ENCODE measurements at places on chromosomes 12 and 14. TPM values are rescaled to one million over a fixed set of nuclear protein-coding genes. Genes with fewer than 3 reads are reported as not detected.

The RNF212B gene
- polyA plus RNA-seq, result not detected

The AQP6 gene
- not detected for polyA plus RNA-seq

DNA sequence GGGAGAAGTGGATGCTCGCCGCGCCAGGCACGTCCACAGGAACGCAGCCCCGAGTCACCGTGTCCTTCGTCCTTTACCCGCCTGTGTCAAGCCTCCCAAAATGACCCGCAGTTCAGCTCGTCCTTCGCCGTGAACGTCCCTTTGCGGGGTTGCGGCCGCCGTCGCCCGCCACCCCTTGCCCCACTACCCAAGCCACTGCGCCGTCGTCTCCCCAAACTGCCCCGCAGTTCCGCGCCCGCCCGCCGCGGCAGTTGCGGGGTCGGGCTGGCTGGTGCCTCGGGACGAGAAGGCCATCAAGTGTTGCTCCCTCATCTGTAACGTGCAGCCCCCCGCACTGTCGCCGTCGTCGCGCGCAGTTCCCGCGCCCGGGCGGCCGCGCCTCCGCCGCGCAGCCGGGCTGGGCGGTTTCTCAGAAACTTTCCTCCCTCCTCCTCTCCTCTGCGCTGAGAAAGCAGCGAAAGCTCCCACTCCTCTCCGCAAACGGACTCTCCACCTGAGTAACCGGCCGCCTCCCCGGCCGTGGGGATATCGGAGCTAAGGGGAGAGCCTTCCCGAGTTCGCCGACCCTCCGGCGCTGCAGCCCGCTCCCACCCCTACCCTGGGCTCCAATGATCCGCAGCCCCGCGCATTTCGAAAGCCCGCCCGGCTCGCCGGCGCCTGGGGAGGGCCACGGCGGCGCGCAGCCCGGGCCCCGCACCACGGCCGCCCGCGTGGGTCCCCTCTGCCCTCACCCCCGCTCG is 6.7 kb downstream of the CDKN1B start:
- DNase-seq, result peak; percentile 65

- peak; percentile 79 for DNase-seq
Observed at GRCh38 chr14:50040401-50040775, 76.0 kb downstream of the VCPKMT start.

DNA sequence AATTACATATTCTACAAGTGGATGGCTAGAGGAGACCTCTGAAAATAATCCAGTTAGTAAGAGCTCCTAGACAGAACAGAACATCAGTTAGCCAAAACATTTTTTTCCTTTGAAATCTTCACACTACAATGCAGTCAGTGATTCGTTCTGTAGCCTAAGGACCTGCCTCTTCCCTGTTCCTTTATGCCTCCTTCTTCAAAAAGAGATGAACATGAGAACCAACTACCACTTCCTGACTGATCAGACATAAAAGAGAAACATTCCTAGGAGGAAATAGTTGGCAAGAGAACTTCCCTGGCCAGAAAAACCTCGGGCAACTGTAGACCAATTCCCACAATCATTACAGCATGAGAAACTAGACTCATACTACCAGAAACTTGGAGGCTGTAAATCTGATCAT is 29.4 kb downstream of the ITPR2 start:
- DNase-seq, result peak; percentile 67

- no peak for DNase-seq
Observed at GRCh38 chr14:56585461-56586084, 6.0 kb downstream of the TMEM260 start.

DNA sequence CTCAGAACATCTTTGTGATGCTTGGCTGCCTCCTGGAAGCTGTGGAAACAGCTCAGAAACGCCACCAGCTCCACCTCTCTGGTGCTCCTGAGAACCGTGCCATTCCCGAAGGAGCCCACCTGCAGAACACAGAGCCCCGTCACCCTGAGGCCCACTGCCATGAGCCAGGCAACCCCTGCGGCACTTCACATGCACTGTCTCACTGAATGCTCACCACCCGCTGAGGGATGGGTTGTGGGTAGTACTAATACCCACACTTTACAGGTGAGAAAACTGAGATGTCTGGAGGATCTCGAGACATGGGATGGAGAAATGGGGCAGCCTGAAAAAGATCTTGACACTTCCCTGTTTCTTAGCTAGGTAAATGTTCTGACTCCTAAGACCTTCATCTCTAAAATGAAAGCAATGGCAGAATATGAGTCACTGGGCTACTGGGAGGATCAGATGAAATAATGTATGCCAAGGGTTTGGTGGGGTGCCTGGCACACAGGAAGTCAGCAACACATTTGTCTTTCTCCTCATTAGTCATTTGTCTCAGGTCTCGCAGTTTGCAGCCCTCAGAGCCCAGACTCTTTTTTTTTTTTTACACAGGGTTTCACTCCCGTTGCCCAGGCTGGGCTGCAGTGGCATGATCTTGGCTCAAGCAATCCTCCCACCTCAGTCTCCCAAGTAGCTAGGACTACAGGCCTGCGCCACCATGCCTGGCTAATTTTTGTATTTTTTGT is 5.3 kb downstream of the OASL start:
- DNase-seq, result peak; percentile 78

DNA sequence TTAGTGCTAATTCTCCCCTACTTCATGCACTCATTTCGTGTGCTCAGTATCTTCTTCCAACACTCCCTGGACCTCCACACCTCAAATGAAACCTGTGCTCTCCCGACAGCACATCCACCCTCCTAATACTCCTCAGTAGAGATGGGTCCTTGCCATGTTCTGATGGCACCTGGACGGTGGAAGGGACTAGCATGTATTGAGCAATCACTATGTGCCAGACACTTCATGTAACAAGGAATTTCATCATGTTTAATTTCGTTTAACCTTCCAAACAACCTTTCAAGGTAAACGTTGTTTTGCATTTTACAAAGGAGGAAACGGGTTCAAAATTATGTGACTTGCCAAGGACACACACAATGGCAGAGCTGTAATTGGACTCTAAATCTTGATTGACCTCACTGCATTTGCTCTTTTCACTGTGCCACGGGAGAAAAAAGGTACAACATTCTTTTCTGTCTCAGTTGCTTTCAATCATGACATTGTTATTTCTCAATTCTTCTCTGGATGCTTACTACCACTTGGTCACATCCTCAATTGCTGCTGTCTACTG is 12.2 kb upstream of the SLC7A8 start:
- no peak for DNase-seq

GRCh38 chr12:26539131-26539530 is 293.9 kb downstream of the ITPR2 start:
- no peak for DNase-seq

Data from GM23248 (cell line).